ENCODE measurements at places on chromosomes 6 and 20.

GRCh38 chr6:82143041-82143481, 104.5 kb downstream of the IBTK start:
- DNase-seq = no peak

DNA sequence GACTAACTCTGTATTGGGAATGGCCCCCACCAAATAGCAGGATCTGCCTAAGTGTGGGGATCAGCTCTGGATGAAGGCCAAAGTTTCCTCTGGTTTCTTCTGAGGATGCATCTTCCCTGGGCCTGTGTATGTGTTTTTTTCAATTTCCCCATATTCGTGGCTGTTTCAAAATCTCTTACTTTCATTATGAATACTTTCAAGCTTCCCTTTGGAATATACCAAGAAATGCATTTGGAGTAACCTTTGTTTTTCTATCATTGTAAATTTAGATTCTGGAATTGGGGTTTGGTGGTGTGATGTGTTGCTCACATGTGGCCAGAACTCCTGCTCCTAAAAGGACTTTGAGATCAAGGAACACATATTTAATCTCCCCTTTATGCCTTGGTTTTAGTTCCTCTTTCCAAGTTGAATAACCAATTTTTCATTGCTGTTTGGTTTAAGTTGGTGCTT, 8.4 kb downstream of the ENTPD6 start:
- no peak for DNase-seq

- no peak for DNase-seq
Observed at GRCh38 chr6:37819802-37820717, 533 bp downstream of the ZFAND3 start.

DNA sequence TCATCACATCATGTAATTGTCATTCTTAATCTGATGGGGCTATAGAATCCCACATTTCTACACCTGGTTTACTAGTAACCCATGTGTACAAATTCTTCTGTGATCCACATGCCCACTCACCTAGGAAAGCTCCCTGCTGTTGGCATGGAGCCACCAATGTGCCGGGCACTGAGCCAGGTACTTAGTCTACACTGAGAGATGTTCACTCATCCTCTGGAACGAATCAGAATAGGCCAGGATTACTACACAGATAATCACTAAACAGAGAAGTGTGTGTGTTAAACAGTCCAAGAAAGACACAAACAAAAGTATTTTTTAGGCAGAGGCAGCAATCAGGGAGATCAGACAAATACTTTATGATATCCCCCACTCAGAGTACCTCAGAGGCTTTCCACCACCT, 193.2 kb upstream of the VGLL2 start:
- DNase-seq = no peak

DNA sequence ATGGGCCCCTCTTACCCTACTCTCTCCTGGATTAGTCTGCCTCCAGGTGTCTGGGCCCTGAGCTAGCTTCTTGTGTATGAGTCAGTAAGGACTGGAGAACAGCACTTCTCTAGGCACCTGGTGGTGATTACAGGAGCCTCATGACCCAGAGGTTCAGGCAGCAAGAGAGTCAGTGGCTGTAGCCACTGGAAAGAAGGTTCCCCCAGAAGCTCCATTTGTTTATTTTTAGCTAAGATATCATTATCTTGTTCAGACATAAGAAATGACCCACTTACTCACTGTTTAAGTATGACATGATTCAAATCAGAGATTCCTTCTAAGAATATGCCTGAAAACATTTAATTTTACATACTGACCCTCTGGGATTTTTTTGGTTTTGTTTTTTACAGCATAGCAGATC, 23.6 kb upstream of the SLC4A11 start:
- no peak for DNase-seq

DNA sequence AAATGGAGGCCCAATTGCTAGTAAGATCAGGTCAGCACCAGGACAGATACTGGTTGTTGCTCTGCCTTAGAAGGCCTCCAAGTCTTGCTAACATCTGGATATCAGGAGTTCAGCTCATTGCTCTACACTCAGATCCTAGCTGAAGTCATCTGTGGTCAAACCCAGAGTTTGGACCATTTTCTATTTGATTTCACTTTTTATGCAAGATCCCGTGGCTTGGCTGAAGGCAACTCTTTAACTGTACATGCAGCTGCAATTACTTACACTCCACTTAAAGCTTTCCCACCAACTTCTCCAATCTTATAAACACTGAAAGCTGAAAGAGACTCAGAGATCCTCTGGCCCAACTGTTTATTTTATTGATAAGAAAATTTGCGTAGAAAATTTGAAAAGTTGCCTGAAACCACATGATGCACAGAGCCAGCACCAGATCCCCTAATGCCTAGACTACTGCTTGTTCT, 2.7 kb downstream of the SLC17A2 start:
- DNase-seq = no peak

- DNase-seq = no peak
Observed at GRCh38 chr6:89745716-89746115, 73.9 kb downstream of the MDN1 start.

- DNase-seq = no peak
Observed at GRCh38 chr6:159655409-159655988, 37.5 kb downstream of the SOD2 start.

DNA sequence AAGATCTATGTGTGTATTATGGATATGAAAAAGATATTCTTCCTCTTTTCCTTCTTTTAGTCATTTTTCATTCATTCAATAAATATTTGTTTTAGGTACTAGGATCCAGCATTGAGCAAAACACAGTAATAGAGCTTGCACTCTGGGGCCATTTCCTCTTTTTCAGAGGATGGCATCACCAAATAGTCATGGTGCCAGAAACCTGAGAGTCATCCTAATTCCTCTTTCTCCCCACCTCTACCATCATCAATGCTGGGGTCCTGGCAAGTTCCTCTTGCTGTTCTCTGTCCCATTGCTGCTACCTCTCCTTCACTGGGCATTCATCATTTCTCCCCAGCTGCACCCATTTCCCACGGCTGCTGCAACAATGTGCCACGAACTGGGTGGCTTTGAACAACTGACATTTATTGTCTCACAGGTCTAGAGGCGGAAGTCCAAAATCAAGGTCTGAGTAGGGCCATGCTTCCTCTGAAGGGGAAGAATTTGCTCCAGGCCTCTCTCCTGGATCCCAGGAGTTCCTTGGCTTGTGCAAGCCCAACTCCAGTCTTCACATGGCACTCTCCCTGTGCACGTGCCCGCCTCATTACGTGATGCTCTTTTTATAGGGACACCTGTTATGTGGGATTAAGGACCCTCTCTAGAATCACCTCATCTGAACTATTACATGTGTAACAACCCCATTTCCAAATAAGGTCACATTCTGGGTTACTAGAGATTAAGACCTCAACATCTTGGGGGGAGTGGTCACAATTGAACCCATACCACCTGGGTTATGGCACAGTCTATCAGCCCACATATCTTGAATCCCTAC, 9.5 kb upstream of the IGF2R start:
- no peak for DNase-seq

- no peak for DNase-seq
Observed at GRCh38 chr20:12786276-12786675, 222.5 kb upstream of the SPTLC3 start.

GRCh38 chr6:122365775-122366403, 33.6 kb upstream of the HSF2 start:
- no peak for DNase-seq

DNA sequence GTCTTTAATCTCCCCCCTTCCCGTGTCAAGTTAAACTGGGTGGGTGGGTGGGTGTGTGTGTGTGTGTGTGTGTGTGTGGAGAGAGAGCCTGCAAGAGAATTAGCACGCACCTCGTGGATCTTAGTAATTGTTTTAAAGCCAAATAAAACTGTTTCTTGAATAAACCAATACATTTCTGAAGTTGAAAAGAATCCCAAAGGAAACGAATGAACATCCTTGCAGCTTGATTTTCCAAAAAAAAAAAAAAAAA, 381 bp upstream of the BICRAL start:
- no peak for DNase-seq

- DNase-seq = no peak
Observed at GRCh38 chr6:105179244-105180065, at the start of gene POPDC3. Gene POPDC3 (minus strand): TSS chr6:105180014. CDS start chr6:105161909, 18,105 bp downstream.

- peak; percentile 5 for DNase-seq
Observed at GRCh38 chr6:4637691-4638433, 138.3 kb upstream of the CDYL start.

DNA sequence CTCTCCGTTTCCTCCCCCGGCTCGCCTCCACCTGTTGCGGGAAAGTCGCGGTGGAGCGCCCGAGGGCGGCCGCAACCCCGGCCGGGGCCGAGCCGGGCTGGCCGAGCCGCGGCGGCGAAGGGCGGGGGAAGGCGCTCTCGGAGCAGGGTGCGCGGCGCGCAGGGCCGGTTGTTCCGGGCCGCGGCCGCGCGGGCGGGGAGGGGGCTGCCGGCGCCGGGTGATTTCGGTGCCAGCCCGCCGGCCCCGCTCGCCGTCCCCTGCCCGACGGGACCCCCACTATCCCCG, 235 bp downstream of the MAP7 start:
- no peak for DNase-seq

GRCh38 chr20:12199703-12200102, 282.0 kb downstream of the BTBD3 start:
- DNase-seq = no peak

DNA sequence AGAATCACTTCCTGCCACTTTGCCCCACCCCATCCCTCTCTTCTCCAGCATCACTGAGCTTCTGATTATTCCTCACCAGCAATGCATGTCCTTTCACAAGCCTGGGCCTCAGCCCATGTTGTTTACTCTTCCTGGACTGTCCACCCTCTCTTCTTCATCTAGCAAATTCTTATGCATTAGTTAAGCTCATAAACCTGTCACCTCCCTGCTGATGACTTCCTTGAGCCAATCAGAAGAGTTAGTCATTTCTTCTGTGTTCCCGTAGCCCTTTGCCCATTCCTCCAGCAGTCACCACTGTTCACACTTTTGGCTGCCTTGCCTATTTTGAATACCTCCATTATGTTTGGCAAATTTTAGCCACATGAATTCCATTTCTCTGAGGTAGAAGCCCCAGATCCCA, 4.1 kb upstream of the CRYBG1 start:
- DNase-seq = no peak

Data from stimulated activated CD4-positive, alpha-beta T cell treated with anti-CD3 and anti-CD28 coated beads, Interleukin-12 subunit alpha, Interleukin-12 subunit beta, amount 100 ng/mL, for 24 hours (primary cell).